ENCODE measurements at places on chromosomes 1 and 21. TPM values are rescaled to one million over a fixed set of nuclear protein-coding genes. Genes with fewer than 3 reads are reported as not detected.

Gene NOTCH2NLA
- 25.0 TPM for polyA plus RNA-seq

Gene PRKAB2
- 13.6 TPM for polyA plus RNA-seq

Gene FCRL4
- not detected for polyA plus RNA-seq

Gene C1orf232
- not detected for polyA plus RNA-seq

DNA sequence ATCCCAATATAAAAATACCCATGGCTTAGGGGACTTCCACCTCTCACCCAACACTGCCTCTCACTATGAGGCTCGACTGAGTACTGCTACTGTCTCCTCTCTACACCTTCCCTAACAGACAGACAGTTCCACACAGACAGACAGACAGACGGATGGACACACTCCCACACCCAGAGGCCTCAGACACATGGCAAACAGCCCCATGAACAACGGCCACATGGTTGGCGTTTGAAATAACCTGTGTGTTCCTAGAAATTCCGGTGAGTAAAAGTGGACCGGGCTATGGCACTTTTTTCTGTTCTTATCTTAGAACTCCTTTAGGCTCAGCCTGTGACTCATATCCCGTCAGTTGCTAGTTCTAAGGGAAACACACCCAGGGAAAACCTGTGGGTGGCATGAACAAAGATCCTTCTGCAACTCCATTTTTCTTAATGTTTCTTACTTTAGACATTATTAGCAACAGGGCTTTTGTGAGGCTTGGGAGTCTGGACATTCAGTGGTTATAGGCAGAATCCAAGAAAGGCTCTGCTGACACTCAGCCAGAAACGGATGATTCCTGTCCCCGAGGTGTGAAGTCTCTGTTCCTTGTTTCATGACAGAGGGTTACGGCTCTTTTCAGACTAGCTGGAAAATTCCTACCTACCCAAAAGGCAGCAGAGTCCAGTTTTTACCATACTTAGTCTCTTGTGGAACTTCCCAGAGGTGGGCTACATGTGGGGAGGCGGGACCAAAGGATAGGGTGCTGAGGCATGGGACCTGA lies 90.5 kb upstream of the TLR5 start:
- peaks cover 5% of the 10 kb centered on the region for H3K4me1 ChIP-seq
- no peak overlapping the region for H3K4me3 ChIP-seq
- no peaks in the 10 kb centered on the region for H3K36me3 ChIP-seq
- peak; percentile 74 for DNase-seq
- H3K27me3 ChIP-seq = no peaks in the 10 kb centered on the region

- peaks cover 20% of the 10 kb centered on the region for H3K4me1 ChIP-seq
- no peaks in the 10 kb centered on the region for H3K36me3 ChIP-seq
- no peak for DNase-seq
- H3K27ac ChIP-seq = peak overlapping the region; percentile 3
Measured at GRCh38 chr1:59115865-59116264, 181.0 kb upstream of the FGGY start.

DNA sequence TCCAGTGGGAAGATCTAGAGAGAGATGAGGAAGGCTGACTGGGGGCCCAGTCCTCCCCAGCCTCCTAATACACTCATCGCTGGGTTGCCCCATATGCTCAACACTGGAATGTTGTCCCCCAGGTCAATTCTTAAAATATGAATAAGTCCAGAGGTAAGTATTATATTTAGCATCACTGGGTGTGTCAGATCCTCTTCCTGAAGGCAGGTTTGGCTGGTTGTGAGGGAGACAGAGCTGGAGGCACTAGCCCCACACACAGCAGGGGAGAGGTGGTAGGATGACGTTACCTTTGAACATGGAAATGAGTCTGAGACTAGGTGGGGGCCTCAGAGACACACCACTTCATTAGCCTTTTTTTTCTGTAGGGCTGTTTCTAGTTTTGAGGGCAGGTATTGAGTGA lies 42.6 kb downstream of the SLC44A3 start:
- H3K36me3 ChIP-seq = no peaks in the 10 kb centered on the region
- no peaks in the 10 kb centered on the region for H3K27me3 ChIP-seq
- DNase-seq = no peak
- no peak overlapping the region for H3K4me3 ChIP-seq

GRCh38 chr1:54952950-54953718 lies 27.3 kb upstream of the TMEM61 start:
- no peak for DNase-seq
- H3K4me1 ChIP-seq = peaks cover 4% of the 10 kb centered on the region
- no peaks in the 10 kb centered on the region for H3K27me3 ChIP-seq
- H3K27ac ChIP-seq = no peak overlapping the region

Data from hepatocyte (in vitro differentiated cells).